Stimulated activated CD8-positive, alpha-beta memory T cell treated with anti-CD3 and anti-CD28 coated beads, Interleukin-4, amount 100 ng/mL, for 1 hour (primary cell): ENCODE measurements at places on chromosomes 13 and 19.
A peak's percentile ranks its signal among the peaks of the same experiment; 100 is the strongest.

- no peak for DNase-seq
These were observed 1.9 kb downstream of the ZNF586 start for GRCh38 chr19:57771417-57771816.

GRCh38 chr13:98476538-98476966 lies 100.4 kb downstream of the STK24 start:
- peak; percentile 55 for DNase-seq

DNA sequence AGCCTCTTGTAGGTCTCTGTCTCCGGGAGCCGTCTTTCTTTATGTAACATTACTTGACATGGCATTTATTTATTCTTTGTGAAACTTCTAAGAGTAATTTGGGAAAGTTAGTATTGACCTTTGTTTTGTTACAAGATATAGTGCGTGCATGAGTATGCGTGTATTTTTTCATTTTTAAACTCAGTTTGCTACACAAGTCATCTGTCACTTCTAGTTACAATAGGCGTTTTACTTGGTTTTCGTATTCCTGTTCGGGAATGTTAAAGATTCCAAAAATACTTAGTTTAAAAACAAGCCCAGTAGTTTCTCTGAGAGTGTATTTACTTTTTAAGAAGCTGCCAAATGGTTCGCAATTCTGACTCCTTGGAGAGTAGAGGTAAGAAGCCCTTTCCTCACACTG lies 3.2 kb downstream of the PDS5B start:
- no peak for DNase-seq

DNA sequence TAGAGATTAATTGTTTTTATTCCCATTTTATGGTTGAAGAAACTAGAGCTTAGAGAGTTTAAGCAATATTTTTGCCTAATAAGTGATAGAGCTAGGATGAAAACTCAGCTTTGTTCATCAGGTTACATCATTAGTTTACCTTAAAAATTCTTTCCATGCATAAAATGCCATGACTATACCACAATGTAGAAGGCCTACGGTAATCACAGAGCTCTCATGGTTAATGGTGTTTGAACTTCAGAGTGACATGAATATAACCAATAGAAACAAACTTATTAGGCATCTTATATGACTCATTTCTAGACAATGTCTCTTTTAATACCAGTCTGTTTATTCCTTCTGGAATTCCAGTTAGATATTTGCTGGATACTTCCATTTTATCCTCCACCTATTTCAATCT lies 78.5 kb downstream of the FGF9 start:
- no peak for DNase-seq

DNA sequence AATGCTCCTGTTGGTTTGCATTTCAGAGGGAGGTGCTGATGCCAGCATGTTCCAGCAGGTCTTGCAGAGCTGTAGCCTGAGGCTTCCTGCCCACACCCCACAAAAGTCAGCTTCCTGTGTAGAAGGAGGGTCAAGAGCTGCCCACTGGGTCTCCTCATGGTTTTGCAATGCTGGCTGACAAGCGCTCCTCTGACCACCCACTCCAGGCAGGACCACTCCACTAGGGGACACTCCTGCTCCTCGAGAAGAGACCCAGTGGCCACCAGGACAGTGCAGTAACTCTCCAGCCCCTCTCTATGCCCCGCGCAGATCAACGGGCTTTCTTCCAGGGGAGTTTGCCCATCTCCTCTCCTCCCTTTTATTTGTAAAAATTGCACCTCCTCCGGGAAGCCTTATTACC lies 72.9 kb upstream of the UQCRFS1 start:
- DNase-seq = no peak

GRCh38 chr19:28117143-28117542 lies 1095.8 kb downstream of the UQCRFS1 start:
- DNase-seq = no peak

- no peak for DNase-seq
These were observed 3.1 kb downstream of the KLK14 start for GRCh38 chr19:51079481-51080110.

DNA sequence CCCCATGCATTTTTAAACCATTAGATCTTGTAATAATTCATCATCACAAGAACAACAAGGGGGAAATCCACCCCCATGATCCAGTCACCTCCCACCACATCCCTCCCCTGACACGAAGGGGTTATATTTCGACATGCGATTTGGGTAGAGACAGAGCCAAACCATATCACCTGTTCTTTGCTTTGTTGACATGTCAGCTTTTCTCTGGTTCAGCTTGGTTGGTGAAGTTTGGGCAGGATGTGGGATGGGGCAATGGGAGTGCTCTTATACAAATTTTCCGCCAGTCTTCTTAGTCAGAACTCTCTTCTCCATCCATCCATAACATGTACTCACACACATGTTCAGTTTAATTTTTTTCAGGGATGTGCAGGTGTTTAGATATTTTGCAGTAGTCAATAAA lies 12.9 kb downstream of the TPP2 start:
- no peak for DNase-seq

- no peak for DNase-seq
These were observed 38.7 kb downstream of the ELF1 start for GRCh38 chr13:40980461-40980860.

GRCh38 chr19:31071136-31071855 lies 277.9 kb downstream of the TSHZ3 start:
- no peak for DNase-seq

DNA sequence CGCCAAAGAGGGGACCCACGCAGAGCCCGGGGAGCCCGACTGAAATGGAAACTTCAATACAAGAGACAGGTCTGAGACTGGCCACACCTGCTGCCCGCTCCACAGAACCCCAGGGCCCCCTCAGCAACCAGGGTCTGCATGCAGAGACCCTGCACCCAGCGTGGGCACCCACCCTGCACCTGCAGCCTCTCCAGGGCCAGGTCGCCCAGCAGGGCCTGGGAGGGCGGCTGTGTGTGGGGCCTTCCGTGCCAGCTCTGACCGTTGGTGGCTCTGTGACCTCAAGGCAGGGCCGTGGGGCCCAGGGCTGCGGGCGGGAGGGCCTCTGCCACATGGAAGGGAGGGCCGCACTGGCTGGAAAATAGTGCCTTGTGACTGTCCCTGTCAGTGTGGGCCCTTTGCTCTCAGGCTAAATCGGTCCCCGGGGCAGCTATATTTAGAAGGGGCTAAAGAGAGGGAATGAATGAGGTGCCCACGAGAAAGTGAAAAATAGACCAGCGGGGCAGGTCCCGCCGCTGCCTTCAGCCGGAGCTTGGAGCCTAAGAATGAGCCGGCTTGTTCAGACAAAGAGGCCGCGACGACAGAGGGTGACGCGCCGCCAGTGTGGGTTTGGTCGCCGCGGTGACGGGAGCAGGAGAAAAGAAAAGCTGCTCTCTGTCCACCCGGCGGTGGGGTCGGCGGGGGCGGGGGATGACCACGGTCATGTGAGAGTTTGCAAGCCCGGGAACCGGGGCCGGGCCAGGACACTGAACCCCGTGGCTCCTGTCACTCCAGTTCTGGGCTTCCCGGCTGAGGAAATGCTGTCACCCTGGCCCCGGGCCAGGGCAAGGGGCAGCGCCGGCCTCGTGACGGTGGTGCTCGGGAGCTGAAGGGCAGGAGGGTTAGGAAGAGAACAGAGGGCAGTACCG lies 70.5 kb downstream of the GADD45B start:
- no peak for DNase-seq

DNA sequence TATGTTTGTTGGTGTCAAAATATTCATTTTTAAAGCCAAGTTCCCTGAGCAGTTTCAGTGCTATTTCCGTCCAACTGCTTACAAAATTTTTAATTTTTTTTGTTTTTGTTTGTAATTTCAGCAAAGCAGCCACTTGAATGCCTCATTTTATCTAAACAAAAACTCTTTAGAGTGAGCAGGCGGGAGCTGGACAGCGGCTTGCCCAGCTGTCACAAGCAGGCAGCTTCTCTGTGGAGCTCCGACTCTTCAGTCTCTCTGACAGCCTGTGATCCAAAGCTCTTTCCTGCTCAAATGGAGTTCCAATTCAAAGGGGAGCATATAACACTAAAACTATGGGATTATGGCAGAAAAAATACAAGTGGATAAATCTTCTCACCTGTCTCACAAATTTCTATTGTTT lies 618.3 kb upstream of the PCDH20 start:
- no peak for DNase-seq

GRCh38 chr19:23281663-23282276 lies 31.6 kb upstream of the ZNF724 start:
- DNase-seq = no peak

DNA sequence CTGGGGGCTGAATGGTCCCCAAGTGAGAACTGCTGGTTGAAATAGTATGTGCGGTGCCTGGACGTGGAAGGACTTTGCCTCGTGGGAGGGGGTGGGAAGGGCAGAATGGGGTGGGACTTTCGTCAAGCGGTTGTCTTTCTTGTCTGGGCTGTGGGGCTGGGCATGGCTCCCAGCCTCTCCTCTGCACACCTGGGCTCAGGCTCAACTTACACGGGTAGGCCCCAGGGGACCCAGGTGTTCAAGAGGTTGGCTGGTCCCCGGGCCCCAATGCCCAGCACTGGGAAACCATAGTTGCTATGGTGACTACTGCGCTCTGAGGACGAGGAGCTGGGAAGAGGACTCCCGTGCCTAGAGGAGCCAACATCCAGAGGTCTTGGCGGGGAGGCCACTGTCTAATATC lies 7.3 kb downstream of the NWD1 start:
- DNase-seq = no peak

- DNase-seq = no peak
These were observed 5.6 kb downstream of the ARGLU1 start for GRCh38 chr13:106562301-106562700.

DNA sequence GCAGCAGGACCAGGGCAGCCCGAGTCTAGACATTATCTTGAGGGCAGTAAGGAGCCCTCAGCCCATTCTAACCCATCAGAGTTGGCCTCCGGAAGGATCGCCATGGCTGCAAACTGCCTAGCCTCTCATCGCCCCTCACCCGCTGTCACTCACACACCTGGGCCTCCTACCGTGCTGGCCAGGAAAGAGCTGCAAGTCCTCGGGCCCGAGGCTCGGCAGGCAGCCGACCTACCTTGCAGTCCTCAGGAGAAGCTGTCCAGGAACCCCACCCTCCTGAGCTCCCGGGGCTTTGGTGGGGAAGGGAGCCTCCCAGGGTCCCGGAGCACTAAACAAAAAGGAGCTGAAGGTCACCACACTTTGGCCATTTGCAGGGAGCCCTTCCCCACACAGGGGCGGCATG lies 46.8 kb downstream of the CCNE1 start:
- no peak for DNase-seq

DNA sequence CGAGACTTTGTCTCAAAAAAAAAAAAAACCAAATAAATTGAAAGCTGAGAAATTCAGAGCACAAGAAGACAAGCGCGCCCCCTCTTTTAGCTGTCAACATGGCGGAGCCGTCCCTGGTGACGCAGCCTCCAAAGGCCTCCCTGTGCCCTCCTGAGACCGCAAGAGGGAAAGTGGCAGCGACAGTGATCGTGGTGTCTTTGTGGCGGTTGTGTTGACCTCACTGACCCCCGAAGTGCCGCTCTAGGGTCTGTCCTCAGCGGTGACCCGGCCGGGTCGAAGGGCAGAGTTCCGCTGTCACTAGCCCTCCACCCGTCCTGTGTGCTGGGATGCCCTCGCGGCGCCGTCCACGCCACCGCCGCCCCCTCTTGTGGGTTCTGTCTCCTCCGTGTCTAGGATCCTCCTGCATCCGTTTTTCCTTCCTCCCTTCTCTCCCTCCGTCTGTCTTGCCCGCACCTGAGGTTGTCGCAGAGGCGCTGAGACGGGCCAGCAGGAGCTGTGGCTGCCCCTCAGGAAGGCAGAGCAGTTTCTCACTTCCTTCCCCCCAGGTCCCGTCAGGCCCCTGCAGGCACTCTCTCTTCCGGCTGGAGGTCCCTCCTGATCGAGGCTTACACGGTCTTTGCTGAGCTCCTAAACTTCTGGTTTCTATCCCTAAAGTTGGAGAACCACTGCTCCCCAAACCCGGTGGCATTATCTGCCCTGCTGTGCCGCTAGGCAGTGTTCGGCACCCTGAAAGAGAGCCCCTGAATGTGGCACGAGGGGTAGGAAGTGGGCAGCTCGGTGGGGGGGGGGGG lies 7.2 kb downstream of the UHRF1 start:
- DNase-seq = no peak

DNA sequence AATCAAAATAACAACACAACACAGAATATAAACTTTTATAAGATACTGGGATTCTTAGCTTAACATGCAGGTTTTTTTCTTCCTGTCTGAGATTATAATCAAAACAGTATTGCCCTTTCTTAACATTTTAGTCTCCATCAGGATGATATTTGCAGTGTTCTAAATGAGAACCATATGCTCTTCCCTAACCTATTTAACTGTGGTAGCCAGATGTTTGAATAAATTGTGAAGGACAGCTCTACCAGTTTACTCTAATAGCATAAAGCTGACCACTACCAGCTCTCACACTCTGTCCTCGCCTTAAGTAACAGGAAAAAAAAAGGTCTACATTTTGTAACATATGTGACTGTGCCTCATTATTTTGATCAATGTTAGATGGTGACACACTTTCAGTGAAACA lies 618.7 kb upstream of the SGCG start:
- DNase-seq = no peak

DNA sequence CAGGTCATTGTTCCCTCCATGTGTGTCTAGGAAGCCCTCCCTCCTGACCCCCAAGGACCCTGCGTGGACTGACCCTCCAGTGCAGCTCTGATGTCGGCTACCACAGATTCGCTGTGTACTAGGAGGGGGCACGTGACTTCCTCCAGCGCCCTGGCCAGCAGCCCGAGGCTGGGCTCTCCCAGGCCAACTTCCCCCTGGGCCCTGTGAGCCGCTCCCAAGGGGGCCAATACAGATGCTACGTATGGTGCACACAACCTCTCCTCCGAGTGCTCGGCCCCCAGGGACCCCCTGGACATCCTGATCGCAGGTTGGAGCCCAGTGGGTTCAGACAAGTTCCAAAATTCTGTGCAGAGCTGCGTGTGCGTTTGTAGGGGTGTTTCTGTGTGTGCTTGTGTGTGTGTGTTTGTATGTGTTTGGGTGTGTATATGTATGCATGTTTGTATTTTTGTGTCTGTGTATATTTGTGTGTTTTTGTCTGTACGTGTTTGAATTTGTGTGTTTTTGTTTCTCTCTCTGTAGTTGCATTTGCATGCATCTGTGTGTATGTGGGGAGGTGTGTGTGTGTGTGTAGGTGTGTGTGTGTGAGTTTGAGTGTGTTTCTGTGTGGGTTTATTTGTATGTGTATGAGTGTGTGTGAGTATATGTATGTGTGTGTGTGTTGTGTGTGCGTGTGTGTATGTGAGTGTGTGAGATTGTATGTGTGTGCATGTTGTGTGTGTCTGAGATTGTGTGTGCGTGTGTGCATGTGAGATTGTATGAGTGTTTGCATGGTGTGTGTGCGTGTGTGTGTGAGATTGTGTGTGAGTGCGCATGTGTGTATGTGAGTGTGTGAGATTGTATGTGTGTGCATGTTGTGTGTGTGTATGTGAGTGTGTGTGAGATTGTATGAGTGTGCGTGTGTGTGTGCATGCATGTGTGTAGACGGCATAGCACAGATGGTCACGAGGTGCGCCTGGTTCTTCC lies 21.4 kb upstream of the LILRA2 start:
- no peak for DNase-seq
